Stimulated activated CD4-positive, alpha-beta T cell treated with anti-CD3 and anti-CD28 coated beads, Interleukin-15, amount 100 ng/mL, for 1 hour (primary cell): ENCODE measurements at places on chromosomes 7 and 10.

GRCh38 chr7:82605247-82605864, 161.8 kb upstream of the CACNA2D1 start:
- DNase-seq = no peak

- DNase-seq = no peak
These were observed 283.7 kb downstream of the MALRD1 start for GRCh38 chr10:19332304-19332703.

DNA sequence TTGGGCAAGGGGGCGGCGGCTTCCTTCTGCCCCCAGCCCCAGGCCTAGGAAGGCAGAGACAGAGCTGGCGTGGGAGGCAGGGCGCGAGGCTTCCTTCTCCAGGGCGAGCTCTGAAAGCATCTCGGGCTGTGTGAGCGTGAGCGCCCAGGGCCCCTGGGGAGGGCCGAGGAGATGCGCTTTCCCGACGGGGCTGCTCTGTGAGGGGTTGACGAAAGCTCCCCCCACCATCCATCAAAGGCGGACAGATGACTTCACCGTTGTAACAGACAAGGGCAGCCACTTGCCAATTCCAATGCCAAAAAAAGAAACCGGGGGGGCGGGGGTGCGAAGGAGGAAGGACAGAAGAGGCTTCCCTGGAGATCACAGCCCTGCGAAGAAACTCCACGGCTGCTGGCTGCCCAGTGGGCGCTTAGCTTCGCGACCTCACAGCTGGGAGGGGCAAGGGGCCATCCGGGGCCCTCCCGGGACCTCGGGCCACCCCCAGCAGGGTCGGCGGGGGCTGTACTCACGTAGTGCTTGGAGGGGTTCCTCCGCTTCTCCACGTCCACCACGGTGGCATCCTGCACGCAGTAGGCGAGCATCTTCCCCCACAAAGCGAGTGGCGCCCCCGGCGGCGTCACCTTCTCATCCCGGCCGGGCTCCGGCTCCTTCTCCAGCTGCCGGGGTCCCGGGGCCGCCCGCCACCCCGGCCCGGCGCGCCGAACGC, 537 bp downstream of the SH3PXD2A start:
- no peak for DNase-seq

- no peak for DNase-seq
These were observed 120.4 kb downstream of the PKD1L1 start for GRCh38 chr7:47827871-47828270.

GRCh38 chr7:73314271-73314670, 5.6 kb upstream of the NSUN5 start:
- DNase-seq = no peak

DNA sequence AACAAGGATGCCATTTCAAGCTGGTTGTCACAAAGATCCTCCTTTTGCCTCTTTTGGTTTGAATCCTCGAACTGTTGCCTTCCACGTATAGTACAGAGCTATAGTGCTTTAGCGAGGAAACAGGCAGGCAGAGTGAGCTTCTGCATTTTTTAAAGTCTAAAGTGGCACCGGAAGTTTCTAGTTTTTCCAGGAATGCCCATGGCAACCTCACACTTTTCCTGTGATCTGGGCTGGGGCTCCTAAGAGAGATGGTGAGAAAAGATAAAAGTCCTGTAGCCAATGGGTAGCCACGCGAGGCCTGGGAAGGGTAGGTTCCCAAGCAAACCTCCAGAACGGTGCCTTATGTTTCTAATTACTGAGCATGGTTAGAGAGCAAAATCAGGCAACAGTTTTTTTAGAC, 76.7 kb downstream of the CALD1 start:
- DNase-seq = no peak

DNA sequence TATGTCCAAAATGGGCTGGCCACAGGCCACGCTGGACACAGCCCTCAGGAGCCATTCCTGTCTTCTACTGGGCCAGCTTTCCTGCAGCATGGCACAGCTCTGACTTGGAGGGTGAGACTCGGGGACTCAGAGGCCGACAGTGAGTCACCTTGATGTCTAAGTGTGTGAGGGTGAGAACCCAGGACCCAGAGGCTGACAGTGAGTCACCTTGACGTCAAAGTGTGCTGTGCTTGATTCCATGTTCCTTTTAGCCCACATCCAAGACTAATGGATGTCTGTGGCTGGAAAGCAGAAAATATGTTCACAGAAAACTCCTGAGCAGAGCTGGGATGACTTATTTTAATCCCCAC, 6.0 kb upstream of the FAM170B start:
- DNase-seq = no peak

DNA sequence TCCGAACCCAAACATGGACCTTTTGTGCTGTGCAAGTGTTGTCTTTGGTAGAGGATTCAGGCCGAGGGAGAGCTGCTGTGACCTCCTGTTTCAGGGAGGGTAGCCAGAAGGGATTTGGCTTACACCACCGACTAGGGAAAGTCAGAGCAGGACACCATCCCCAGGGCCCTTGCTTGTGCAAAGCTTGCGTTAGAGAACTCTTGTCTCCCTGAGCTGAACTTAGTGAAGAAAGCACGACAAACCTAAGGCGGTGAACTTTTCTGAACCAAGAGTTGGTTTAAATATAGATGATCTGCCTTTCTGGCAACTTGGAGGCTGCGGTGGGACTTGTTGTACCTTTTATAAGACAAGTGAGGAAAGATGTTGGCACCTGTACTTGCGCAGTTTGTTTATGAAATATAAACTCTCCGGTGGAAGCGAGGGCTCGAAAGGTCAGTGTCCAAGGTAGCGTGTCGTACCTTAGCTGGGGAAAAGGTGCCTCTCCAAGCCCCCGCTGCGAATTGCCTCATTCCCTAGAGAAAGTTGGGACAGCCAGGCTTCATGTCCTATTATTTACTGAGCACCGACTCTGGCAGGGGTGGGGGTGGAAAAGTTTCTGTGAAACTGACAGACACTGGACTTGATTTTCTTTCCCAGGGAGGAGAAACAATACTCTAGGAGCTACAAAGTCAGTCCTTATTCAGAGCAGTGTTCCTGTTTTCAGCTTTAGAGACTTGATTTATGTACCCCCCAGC, 31.6 kb downstream of the WBP1L start:
- DNase-seq = no peak

GRCh38 chr10:46527241-46527811, 29.1 kb downstream of the GPRIN2 start:
- no peak for DNase-seq

GRCh38 chr7:110397927-110398660, 692.8 kb upstream of the LRRN3 start:
- no peak for DNase-seq

DNA sequence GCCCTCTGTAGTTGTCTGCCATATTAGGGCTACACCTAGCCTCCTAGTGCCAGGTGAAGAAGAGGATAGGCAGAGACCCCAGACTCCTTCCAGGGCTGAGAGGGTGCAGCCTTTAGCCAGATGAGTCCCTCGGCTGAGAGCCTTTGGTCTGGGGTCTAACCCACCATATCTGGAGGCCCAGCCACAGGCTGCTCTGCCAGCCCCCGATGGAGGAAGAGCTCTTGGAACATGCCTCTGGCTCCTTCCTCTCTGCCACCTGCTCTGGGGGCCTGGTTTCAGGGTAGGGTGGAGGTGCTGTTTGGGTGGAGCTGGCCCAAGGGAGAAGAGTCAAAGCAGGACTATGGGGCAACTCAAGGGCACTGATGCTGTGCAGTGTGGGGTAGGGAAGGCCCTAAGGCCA, 1.4 kb downstream of the LRRC18 start:
- DNase-seq = no peak

DNA sequence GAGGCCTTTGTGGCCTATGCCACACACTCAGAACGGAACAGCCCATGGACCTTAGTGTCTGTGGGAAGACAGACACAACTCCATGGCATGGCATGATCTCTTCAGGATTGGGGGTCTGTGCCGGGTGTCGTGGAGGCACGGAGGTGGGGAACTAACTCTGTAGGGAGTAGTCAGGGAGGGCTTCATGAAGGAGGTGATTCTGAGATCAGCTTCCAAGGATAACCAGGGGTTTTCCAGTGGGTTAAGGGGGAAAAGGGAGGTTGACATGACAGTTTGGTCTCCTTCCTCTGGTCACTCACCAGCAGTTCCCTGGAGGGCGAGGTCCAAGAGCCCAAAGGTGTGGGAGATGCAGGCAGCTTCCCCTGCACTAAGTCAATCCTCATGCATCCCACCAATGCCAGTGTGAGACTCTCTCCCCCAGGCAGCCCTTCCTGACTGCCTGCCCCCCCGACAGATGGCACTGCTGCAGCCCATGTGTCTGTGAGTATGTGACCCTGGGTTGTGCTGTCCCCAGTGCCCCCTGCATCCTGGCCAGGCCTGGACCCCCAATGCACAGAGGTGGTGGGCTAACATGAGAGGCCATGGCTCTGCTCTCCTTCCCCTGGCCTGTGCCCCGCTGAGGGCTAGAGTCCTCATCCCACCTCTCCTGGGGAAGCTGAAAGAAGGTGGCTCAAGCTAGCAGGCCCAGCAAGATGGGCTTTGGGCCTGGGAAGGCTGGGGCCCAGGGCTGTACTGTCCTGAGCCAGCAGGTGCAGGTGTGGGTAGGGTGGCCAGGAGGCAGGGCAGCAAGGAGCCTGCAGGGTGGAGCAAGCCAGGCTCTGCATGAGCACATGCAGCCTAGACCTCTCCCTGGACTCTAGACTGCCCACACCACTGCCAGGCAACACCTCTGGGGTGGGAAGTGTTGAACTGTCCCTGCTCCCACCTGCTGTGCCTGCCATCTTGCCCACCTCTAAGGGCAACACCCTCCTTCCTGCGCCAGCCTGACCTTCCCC, 39.7 kb downstream of the RASGEF1A start:
- DNase-seq = no peak

GRCh38 chr10:6840201-6840691, 260.2 kb upstream of the PRKCQ start:
- DNase-seq = no peak

- no peak for DNase-seq
These were observed 2.8 kb upstream of the LZTS2 start for GRCh38 chr10:100996678-100997359.

GRCh38 chr7:138602451-138602850, 98.7 kb downstream of the SVOPL start:
- no peak for DNase-seq

GRCh38 chr10:129626796-129627435, 159.9 kb downstream of the MGMT start:
- DNase-seq = no peak

GRCh38 chr7:132705146-132705545, 128.9 kb upstream of the PLXNA4 start:
- no peak for DNase-seq

DNA sequence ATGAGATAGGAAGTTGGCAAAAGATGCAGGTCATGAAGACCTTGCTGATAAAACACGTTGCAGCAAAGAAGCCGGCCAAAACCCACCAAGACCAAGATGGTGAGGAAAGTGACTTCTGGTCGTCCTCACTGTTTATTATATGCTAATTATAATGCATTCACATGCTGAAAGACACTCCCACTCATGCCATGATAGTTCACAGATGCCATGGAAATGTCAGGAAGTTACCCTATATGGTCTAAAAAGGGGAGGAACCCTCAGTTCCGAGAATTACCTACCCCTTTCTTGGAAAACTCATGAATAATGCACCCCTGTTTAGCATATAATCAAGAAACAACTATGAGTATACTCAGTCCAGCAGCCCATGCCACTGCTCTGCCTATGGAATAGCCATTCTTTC, 202.4 kb upstream of the GRB10 start:
- no peak for DNase-seq

DNA sequence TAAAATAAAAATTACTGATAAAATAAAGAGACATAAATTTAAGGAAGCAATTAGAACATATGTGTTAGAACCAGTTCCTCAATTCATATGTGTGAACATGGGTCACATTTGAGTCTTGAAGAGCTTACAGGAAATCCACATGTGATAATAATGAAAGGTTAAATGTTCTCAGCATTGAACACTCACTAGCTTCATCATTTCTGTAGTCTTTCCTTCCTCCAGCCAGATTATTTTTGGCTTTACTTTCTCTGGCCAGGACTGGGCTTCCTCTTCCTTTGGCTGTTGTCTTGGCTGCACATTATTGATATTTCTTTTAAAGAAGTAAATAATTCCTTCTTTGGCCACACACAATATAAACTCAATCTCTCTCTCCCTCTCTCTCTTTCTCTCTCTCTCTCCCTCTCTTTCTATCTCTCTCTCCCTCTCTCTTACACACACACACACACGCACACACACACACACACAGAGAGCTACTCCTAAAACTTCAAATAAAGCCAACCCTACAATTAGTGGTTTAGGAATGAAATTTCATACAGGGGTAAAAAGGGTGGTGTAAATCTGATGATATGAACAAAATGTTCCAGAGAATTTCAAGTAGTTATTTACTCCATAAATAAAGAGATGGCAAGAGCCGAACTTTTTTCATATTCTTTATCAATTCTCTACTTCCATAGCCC, 171.2 kb downstream of the REEP3 start:
- no peak for DNase-seq

- no peak for DNase-seq
These were observed 58.1 kb downstream of the INSIG1 start for GRCh38 chr7:155355745-155356144.

- no peak for DNase-seq
These were observed 2.6 kb downstream of the PRLHR start for GRCh38 chr10:118592675-118593330.

GRCh38 chr7:133535308-133535707, 282.4 kb downstream of the EXOC4 start:
- no peak for DNase-seq

GRCh38 chr10:46028584-46029460, 1.6 kb downstream of the NCOA4 start:
- no peak for DNase-seq

DNA sequence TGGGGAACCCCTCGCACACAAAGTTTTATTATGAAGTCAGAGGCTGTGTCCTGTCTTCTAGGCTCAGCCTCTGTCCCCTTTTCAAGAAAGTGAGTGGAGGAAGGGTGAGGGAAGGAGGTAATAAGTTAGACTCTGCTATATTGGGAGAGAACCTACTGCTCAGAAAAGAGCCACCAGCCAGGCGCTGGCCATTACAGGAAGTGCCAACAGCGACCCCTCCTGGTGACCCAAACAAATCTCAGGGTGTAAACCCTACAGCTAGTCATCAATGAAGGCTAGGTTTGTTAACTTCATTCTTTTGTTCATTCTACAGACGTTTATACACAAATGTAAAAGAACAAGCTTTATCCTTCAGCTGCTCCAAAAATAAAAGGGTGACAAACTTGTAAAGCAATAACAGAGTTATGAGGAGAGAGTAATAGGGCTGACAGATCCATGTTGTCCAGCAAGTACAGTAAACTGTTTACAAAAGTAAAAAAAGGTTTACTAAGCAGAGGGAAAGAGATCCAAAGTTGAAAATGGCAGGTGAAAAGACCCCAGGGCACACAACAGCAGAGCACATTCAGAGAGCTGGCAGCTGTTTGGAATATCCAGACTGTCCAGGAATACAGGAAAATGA, 82.7 kb downstream of the FAM204A start:
- no peak for DNase-seq
